GM12878 (cell line): ENCODE measurements at places on chromosomes 7 and 10. TPM values are rescaled to one million over a fixed set of nuclear protein-coding genes. Genes with fewer than 3 reads are reported as not detected.

ARMH3 gene
- total RNA-seq = 23.3 and 23.5 TPM in 2 replicates

HOXA13 gene
- not detected in 2 replicates for total RNA-seq

OR13A1 gene
- 0.23 and 0.29 TPM in 2 replicates for total RNA-seq

FAM180A gene
- not detected in 2 replicates for total RNA-seq

ANKRD22 gene
- 0.48 and 0.56 TPM in 2 replicates for total RNA-seq

ZMIZ1 gene
- 76.8 and 82.3 TPM in 2 replicates for total RNA-seq

CHN2 gene
- 0.27 and 0.33 TPM in 2 replicates for total RNA-seq

NME8 gene
- total RNA-seq = 0.51 TPM in 1 of 2 replicates, not detected in the other

CADPS2 gene
- total RNA-seq = 0.18 and 0.53 TPM in 2 replicates

SAMD9L gene
- total RNA-seq = 29.9 and 34.7 TPM in 2 replicates

ASZ1 gene
- 0.11 TPM in 1 of 2 replicates, not detected in the other for total RNA-seq

NACAD gene
- total RNA-seq = not detected in 2 replicates

DGKI gene
- 15.9 and 17.7 TPM in 2 replicates for total RNA-seq

ZNF789 gene
- 17.2 and 19.9 TPM in 2 replicates for total RNA-seq

WNT16 gene
- total RNA-seq = 0.16 TPM in 1 of 2 replicates, not detected in the other

HOXA4 gene
- not detected in 2 replicates for total RNA-seq

GNGT1 gene
- not detected in 2 replicates for total RNA-seq

DENND2A gene
- not detected in 2 replicates for total RNA-seq

SUN3 gene
- not detected in 2 replicates for total RNA-seq

CCL24 gene
- total RNA-seq = not detected in 2 replicates

PRPS1L1 gene
- not detected in 2 replicates for total RNA-seq

PDZD7 gene
- not detected in 2 replicates for total RNA-seq

EVX1 gene
- total RNA-seq = not detected in 2 replicates

SYT15 gene
- total RNA-seq = 0.51 and 0.56 TPM in 2 replicates

SLC39A12 gene
- total RNA-seq = 0.64 and 0.67 TPM in 2 replicates

FXYD4 gene
- not detected in 2 replicates for total RNA-seq

PNLIPRP3 gene
- total RNA-seq = not detected in 2 replicates
